ENCODE measurements at places on chromosomes 12 and 14.

DNA sequence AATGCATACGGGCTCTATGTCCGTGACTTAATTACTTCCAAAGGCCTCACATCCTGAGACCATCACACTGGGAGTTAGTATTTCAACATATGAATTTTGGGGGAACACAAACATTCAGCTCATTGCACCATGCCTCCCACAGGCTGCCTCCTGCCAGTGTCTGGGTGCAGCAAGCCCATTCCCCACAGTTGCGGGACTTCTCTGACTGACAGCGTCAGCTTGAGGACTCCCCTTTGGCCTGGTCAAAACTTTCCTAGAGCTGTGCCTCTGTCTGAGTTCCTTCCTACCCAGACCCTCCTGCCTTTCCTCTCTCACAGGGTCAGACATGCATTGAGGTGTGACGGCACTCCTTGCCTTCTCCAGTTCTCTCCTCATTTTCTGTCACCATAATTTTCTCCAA is 27.4 kb downstream of the PPP1R36 start:
- DNase-seq, result no peak

DNA sequence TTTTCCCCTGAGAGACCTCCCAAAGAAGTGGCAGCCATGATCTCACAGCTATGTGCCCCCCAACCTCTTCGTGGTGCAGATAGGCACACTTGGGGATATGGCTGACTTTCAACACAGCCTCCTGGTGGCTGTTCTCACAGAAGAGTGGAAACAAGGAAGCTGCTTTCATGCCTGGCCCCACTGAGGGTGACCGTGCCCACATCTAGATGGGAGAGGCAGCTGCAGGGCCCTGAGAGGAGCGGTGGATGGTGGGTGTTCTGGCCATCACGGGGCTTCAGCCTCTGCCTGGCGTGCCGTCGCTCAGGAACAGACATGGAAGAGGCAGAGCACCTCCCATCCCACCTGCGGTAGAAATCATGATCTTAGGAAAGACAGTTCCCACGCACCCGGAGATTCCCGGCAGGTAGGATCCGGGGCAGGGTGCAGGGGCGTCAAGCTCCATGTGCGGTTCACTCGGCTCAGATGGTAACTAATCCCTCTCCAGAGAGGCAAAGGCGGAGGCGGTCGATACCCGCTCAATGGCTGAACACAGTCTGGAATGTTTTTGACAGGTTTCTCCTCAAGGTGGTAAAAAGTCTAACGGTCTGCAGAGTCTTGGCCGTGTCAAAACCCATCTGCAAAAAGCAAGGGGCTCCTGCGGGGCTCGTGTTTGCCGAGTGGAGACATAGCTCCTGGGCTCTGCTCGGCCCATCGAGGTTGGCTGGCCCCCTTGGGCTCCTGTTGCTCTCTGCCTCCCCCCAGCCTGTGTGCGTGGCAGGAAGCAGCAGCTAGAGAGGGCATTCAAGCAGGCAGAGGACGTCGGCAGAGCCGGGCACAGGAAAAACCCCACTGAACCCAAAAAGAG is 225.2 kb upstream of the RTL1 start:
- DNase-seq, result no peak

- no peak for DNase-seq
These were observed 81.8 kb downstream of the TSPAN9 start for GRCh38 chr12:3158851-3159465.

- DNase-seq, result no peak
These were observed 222.6 kb downstream of the RGS6 start for GRCh38 chr14:72154645-72155378.

GRCh38 chr12:96258104-96258961 is 64.2 kb downstream of the ELK3 start:
- no peak for DNase-seq

- no peak for DNase-seq
These were observed at the start of gene TUNAR for GRCh38 chr14:95876761-95877538. Gene TUNAR, plus strand, starts transcription at chr14:95876832.

DNA sequence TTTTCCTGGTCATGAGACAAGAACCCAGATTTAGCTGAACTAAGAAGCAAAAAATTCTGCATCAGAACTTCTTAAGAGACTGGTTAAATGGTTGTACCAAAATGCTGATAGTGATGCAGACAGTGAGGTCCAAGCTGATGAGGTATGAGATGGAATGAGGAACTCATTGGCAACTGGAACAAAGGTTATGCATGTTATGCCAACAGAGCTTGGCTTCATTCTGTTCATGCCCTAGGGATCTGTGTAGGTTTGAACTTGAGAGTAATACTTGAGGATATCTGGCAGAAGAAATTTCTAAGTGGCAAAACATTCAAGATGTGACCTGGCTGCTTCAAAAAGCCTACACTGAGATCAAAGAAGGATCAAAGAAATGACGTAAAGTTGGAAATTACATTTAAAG is 398.0 kb downstream of the FSCB start:
- DNase-seq, result no peak

GRCh38 chr12:107233551-107233950 is 140.2 kb upstream of the CRY1 start:
- no peak for DNase-seq

DNA sequence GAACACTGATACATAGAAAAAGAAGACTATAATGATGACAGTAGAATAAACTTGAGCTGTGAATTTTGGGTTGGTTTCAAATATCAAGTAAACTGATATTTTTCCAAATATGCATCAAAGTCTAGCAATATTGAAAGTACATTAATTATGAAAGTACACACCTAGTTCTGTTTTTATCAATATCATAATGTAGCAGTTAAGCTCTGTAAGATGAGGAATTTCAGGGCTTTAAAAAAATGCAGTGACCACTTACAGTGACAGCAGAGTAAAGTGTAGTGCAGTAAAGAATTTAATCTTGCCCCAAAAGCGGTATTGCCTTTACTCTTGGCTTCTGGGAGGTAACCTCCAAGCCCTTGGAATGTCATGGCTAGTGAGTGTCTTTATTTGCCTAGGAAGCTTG is 102.9 kb upstream of the ABCD2 start:
- DNase-seq, result no peak

DNA sequence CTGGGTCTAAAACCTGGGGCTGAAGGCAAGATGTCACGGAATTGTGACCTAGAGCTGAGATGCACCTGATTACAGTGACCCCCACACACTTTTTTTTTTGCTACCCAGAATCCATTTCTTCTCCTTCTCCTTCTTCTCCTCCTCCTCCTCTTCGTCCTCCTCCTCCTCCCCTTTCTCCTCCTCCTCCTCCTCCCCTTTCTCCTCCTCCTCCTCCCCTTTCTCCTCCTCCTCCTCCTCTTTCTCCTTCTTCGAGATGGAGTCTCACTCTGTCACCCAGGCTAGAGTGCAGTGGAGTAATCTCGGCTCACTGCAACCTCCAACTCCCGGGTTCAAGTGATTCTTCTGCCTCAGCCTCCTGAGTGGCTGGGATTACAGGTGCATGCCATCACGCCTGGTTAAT is 19.4 kb upstream of the FLVCR2 start:
- no peak for DNase-seq

- DNase-seq, result no peak
These were observed 747.2 kb upstream of the TMEM132C start for GRCh38 chr12:127519779-127520178.

DNA sequence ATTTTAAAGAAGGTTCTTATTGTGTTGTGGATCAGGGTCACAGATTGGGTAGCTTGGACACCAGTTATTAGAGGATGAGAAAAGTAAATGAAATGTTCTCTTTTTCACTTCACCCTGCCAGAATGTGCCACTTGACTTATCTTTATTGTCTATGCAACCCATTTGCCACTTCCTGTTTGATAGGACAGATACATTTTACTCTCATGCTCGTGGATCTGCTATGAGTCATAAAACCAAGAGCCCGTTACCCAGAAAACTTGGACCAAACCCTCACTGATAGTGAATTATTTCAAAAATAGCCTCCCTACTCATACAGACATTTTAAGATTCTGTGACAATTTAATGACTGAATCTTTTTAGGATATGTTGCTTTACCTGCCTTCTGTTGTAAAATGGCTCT is 1.8 kb downstream of the ISCA2 start:
- DNase-seq, result no peak

DNA sequence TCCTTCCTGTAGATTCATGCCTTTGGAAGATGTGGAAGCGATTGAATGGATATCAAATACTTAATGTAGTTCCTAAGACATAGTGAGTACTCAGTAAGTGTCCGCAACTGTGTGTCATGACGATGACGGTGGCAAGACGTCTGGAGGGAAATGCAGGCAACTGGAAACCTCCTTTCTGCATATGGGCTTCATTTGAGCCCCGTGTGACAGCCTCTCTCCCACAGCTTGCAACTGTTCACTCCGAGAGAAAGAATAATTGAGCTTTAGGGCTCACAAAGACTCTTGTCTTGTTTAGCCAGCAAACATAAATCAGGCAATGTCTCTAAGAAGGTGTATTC is 6.9 kb downstream of the CFAP251 start:
- DNase-seq, result no peak

DNA sequence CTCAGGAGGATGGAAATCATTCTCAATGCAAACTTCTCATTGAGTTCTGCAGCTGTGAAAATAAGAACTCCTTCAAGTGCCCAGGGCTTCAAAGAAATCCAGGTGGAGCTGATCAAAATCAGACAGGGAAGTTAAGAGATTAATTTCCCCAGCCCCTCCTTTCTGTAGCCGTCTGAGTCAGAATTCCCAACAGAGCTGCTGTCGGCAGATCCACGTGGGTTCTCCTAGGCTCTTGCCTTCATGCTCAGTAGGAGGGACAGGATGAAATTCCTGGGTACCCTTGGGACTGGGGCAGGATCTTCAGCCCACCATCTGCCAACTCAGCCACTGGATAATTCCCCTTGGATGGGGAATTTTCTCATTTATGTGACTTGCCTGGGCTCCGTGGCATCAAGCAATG is 13.3 kb downstream of the TGFB3 start:
- no peak for DNase-seq

DNA sequence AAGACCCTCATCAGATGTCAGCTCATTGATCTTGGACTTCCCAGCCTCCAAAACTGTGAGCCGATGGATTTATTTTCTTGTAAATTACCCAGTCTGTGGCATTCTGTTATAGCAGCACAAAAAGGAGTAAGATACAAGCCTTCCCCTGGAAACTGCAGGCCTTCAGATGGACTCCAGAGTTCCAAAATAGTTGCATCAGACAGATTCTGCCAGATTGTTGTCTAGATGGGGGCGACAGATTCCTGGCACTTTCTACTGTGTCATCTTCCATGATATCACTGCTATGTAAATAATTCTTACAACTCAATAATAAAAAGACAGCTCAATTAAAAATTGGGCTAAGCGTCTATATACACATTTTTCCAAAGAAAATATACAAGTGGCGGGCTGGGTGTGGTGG is 17.2 kb upstream of the MARK3 start:
- no peak for DNase-seq

DNA sequence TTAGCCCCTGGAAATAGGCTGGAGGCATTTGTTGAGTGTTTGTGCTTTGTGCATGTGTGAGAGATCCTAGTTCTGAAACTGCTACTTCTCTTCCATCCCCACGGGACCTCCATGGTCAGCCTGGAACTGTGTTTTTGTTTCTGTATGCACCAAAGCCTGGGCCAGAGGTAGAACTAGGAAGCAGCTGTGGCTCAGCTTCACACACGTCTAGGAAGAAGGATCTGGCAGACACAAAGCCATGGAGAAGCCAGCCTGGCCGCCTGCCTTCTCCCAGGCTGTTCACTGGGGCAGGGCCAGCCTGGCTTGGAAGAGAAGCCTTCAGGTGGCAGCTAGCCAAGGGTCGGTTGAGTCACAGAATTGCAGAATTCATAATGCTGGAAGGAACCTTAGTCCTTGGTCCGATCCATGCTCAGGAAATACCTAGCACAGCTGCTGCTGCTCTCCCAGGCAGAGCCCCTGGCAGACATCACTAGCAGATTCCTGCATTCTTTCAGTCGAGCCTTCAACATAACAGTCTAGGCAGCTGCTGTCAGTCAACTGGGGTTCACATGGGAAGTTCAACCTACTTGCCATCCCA is 27.0 kb downstream of the RIN3 start:
- DNase-seq, result peak; percentile 93

- DNase-seq, result no peak
These were observed 38.7 kb downstream of the P2RX4 start for GRCh38 chr12:121248622-121249021.

- no peak for DNase-seq
These were observed 12.8 kb upstream of the PRKD1 start for GRCh38 chr14:29940482-29940881.

GRCh38 chr12:121793440-121793837 is at the start of gene RHOF:
Gene RHOF, minus strand, starts transcription at chr12:121793688. Its CDS starts 55 bp downstream, at chr12:121793633.
- no peak for DNase-seq

- no peak for DNase-seq
These were observed 44.3 kb upstream of the KTN1 start for GRCh38 chr14:55535516-55536203.

- no peak for DNase-seq
These were observed 25.7 kb downstream of the TRAF3 start for GRCh38 chr14:102802834-102803523.

DNA sequence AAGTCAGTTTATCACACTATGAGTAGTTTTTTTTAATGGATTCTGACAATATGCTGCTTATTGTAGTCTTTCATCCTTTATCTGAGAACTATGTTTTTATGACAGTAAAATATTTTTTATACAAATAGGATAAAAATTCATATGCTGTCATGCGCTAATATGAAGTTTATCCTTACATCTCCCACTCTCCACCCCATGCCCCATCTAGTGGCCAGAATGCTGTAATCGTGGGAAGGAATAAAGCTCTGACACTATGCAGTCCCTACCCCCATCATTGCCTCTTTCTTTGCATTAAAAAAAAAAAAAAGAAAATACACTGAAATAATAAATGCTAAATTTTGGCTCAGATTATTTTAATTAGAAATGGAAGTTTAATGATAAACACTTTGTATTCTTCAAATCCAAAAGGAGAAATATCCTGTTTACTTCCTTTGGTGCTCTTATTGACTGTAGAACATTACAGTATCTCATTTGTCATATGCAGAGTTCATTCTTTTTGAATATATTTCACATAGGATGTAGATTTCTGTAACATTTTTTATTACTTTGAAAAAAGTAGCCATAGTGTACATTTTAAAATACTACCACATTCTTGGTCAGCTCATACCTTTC is 145.9 kb upstream of the SLCO1C1 start:
- DNase-seq, result no peak

- no peak for DNase-seq
These were observed 8.3 kb upstream of the ERBB3 start for GRCh38 chr12:56071648-56072047.

GRCh38 chr14:39030209-39030608 is 72.8 kb downstream of the SEC23A start:
- no peak for DNase-seq

DNA sequence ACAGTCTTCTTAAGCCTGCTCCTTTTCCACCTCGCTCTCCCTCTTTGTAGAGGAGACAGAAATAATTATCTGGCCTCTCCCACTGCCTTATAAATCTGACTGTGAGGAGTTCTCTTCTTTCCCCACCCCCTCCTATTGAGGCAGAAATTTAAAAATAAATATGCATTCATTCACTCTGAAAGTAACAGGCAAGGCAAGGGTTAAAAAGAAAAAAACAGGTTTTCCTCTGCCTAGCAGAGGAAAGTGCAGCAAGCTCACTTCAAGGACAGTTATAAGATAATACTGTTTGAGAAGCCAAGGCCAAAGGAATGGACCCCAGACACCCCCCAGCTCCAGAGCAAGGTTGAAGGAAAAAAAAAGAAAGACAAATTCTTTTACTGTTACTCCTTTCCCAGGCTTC is 56.3 kb downstream of the DHRS2 start:
- DNase-seq, result no peak

Data from epithelial cell of proximal tubule (primary cell).